ENCODE measurements at places on chromosomes 1 and 21.

DNA sequence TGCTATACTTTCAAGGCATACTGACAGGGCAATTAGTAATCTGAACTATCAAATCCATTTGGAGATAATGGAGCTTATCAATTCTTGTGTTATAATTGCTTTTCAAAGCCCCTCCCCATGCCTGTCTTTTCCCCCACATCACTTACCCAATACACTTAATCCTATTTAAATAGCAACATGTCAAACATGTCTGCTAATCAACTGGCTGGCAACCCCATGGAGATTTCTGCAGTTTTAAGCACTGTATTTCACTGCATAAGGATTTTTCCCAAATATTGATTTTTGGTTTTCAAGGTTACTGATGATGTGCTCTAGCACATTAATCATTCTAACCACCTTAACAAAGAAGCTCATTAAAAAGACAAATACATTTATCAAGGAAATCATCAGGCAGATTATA, 800.3 kb downstream of the PLA2G4A start:
- DNase-seq, result no peak

DNA sequence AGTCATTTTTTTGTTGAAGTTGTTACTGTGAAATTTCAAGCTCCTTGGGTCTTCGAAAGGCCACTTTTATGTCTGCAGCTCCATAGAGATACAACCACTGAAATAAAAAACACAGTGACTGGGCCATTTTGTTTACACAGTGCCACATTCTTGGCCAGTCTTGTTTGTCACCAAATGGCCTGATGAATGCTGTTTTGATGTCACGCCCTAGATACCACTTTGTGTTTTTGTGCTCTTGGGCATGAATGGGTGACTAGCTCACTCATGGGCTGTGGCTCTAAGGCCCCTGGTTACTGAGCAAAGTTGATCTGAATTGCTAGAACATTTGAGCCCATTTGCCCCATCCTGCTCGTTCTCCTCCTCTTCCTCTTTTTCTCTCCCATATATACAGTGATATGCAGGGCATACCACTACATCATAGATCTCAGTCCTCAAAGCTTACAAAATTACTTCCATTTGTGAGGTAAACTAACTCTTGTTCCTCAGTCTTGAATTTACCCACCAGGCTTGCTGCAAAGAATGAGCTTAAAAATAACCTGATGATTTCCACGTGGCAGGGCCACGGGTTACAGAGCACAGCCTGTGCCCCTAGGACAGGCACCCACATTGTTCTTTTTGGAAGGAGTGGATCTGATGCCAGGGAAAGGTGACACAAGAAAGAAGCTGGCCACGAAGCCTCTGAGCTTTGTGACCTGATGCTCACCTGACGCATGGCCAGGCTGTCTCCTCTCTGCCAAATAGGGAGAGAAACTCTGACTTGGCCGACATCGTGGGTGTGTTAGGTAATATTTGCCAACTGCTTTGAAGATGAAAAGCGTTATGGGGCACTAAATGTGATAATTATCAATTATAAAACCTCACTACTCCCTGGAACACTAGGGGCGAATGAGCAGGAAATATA, 92.4 kb downstream of the RUNX1 start:
- no peak for DNase-seq

- peak; percentile 43 for DNase-seq
Measured at GRCh38 chr1:184827600-184828368, 73.1 kb upstream of the EDEM3 start.

- DNase-seq, result no peak
Measured at GRCh38 chr1:174942547-174943255, 57.0 kb upstream of the CACYBP start.

- DNase-seq, result no peak
Measured at GRCh38 chr1:200454425-200454824, 44.6 kb upstream of the ZNF281 start.

DNA sequence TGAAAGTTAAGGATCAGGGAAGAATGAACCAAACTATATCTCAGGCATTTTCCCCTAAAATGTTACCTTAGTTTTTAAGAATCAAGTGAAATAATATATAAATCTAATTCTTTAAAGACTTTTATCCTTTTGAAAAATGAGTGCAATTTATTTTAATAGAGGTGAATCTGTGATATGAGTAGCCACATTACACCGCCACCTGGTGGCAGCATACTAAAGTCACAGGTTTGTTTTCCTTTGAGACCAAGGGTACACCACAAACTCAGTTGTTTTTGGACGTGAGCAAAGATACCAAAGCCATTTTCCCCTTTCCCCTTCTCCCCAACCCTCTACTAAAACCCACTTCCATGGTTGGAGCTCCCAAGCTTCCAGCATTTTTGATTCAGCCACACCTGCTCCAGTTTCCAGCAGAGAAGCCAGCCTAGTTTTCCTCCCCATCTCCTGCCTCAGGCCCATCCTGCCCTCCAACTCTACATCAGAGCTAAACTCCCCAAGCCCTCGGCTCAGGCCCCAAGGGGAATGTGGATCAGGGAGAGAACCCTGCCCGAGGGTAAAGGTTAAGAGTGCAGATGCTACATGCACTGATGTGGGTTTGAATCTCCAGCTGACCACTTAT, 22.9 kb upstream of the LDLRAP1 start:
- DNase-seq, result peak; percentile 62

DNA sequence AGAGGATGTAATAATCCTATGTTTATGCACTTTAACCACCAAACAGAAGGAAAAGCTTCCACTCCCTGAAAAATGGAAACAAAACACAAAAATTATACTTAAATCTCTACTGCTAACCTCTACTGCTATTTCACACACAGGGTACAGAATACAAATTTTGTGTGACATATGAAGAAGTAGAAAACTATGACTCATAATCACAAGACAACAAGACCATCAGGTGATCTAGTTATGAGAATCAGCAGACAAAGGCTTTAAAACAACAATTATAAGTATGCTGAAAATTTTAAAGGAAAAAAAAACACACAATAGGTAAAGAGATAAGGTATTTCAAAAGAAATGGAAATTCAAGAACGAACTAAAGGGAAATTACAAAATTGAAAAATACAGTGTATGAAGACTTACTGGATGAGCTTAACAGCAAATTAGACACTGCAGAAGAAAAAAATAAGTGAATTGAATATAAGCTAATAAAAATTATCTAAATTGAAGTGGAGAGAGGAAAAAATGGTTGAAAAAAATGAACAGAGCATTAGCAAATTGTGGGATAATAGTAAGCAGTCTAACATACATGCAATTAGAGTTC, 13.6 kb upstream of the NAV1 start:
- DNase-seq, result no peak

- DNase-seq, result no peak
Measured at GRCh38 chr21:37455504-37455911, 88.9 kb downstream of the DYRK1A start.

DNA sequence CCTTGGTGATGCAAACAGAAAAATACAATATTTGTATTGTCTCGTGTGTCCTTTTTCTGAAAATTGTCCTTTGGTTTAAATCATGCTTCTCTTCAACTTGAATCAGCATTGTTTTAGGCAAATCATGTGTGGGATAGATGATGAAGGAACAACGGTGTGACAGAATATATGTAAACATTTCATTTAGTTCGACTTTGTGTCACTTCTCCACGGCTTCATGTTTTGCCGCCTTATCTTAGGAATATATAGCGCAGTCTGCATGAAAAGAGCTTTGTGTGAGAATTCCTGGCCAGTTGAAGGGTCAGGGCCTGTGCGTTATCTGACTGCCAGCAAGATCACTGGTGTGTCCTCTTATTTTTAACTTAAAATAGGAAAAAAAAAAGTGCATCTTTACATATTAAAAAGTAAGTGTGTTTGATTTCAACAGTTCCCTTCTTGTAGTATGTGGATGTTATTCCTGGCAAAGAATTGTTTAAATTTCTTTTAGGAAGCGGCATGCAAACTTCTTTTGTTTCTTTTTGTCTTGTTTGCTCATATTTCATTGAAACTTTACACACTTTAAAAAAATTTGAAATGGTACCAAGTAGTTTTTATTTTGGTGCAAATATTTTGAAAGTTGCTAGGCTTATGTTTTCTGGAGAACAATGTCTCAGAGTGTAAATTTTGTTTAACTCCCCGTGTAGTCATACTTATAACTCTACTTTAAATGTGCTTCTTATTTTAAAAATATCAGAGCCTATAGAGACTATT, 465.2 kb downstream of the USP25 start:
- DNase-seq, result peak; percentile 24

DNA sequence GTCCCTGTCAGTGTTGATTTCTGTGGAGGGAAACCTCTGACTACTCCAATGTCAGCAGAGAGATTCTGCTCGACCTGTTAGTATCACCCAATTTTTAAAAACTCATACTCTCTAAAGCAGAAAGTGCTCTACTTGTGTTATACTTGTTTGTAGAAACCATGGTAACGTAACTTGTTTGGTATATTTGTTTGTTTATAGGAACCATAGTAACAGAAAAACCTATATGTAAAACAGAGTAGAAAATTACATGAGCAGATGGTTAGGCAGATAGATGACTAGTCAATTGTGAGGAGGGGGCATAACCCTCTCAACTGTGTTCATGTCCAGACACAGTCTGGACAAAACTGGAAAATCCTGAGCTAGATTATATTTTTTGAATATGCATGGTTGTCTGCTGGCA, 6.7 kb downstream of the TRIM45 start:
- no peak for DNase-seq

GRCh38 chr1:184740344-184740743, 14.3 kb downstream of the EDEM3 start:
- no peak for DNase-seq

DNA sequence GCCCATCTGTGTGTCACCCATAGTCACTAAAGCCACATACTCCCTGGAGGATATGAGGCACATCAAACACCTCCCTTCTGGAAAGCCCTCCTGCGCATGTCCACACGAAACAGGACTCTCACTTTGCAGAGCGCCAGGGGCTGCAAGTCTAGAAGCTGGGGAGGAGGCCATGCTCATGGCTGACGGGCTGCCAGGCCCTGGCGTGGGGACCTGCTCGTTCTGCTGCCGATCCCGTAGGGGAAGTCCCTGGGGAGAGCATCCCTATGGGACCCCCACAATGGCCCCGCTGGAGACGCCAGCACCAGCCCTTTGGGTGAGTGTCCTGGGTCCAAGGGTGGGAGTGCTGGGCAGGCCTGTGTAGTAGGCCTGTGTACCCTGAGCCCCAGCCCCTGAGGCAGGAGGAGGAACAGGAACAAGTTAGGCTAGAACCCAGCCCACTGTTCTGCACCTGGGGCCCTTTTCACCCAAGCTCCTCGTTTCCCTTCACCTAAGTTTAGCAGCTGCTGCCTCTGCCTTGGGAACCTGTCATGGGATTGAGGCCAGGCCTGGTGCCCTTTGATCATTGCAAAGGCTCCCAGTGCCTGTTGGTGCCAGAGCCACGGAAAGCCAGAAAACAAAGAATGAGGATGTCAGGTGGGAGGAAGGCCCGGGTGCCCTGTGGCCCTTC, 9.9 kb downstream of the FAM3B start:
- no peak for DNase-seq

GRCh38 chr21:45923146-45923545, 58.4 kb upstream of the COL6A1 start:
- peak; percentile 83 for DNase-seq

DNA sequence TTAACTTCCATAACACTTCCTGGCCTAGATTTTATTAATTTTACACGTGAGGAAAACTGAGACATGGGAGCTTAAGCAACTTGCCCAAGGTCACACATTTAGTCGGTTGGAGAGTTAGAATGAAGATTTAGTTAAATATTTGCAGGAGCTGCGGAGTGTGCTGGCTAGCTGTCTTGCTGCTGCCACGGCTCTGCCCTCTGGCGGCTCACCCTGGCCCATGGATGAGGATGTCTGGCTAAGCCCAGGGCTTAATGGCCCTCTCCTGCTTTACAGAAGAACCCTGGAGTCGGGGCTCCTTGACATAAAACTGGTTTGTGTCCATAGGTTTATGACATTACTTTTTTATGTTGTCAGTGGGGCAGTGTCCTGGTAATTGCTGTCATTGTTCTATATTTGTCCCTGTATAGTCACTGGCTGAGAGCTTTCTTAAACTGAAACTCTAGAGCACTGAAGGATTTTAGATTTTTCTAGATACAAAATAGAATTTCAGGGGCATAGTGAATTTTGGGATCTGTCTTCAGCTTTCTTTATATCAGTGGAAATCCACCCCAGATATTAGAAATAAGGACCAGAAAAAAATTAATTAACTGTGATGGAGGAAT, 88.9 kb upstream of the WLS start:
- DNase-seq, result no peak

DNA sequence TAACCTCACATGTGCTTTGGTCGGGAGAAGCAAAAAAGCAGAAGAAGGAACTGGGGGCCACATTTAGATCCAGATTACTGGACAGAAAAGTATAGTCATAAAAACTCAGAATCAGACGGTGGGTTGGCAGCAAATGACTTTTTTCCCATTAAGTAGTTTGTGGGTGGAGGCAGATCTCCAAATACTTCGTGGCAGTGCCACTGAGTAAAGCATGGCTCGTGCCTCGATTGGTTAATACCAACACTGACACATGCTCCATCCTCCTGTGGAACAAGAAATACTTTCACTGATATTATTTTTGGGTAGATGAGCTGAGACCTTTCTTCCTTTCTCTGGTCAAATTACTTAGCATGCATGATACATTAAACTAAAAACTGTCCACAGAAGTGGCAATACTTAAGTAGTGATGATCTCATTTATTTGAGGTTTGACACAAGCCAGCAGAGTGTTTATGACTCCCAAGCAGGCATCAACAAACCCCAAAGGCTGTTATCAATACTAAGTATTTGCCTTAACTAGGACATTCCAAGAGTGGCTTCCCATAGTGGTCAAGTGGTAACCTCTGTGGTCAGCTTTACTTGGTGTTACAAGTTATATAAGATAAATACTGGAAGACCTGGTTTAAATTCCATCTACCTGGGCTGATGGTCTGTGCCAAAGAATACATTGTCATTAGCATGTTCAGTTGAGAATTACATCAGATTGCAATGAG, 500.0 kb upstream of the RUNX1 start:
- DNase-seq, result no peak

DNA sequence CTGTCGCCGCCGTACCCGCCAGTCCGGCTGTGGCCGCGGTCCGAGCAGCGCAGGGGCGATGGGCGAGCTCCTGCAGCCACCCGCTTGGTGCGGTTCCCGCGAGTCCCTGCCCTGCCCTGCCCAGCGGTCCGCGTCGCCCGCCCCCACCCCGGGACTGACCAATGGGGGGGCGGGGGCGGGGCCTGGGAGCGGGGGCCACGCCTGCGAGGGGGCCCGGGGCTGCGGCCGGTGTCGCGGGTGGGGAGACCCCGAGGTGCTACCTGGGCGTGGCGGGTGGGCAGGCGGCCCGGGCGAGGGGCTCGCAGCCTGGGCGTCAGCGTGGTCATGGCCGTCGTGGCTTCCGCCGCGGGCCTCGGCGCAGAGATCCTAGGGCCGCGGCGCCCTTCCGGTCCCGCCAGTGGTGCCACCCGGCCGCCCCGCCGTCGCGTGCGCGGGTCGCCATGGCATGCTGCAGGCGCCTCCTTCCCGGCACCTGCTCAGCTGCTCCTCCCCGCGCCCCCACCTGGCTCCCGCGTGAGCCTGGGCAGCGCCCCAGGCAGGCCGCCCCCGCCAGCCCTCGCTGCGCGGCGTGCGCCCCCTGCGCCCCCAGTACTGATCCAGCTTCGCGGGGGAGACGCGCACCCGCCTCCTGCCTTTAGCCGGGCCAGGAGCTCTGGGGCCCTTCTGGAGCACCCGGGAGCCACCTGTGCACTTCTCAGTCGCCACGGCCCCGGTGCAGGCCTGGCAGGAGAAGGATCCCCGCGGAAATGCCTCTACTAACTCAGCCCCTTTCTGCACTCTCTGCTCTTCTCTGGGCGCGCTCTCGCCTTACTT, at the start of gene BMP8B:
BMP8B (minus strand) TSS at position 108 of the 813 bp plus-strand sequence. CDS start 380 bp downstream, outside the sequence.
- DNase-seq, result peak; percentile 22

GRCh38 chr1:67850151-67850551, 16.9 kb upstream of the GNG12 start:
- peak; percentile 19 for DNase-seq

GRCh38 chr1:63969441-63969901, 195.7 kb downstream of the ROR1 start:
- DNase-seq, result peak; percentile 84
